ENCODE measurements at places on chromosomes 5 and 9.

- no peak for DNase-seq
Observed at GRCh38 chr9:36444203-36444602, 44.1 kb upstream of the RNF38 start.

DNA sequence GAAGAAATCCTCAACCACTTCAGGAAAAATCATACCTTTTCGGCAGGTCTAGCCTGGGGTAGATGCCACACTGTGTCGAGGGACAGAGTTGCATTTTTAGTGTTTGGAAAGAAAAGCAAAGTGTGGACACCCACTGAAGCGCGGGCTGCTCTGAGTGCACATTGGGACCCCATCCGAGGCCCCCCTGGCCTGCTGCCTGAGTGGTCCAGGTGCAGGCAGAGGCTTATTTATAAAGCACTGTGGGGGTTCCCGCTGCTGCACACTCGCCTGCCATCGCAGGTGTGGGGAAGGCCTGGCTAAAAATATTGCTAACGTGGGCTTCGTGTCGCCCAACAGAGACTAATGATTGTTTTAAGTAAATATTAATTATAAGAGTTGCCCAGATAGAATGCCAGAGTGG is 119.4 kb downstream of the CRB2 start:
- DNase-seq, result no peak

DNA sequence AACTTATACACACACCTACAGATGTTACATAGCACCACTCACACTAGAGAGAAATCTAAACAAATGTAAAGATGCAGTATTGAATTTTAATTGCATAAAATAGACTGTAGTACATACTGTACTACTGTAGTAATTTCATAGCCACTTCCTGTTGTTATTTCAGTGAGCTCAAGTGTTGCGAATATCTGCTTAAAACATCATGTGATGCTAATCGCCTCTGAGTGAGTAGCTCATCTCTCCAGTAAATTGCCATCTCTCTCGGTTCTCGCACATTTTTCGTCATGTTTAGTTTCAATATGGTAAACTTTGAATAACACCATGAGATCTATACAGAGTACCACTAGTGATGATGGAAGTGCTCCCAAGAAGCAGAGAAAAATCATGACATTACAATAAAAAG is 22.0 kb upstream of the ARHGEF28 start:
- no peak for DNase-seq

DNA sequence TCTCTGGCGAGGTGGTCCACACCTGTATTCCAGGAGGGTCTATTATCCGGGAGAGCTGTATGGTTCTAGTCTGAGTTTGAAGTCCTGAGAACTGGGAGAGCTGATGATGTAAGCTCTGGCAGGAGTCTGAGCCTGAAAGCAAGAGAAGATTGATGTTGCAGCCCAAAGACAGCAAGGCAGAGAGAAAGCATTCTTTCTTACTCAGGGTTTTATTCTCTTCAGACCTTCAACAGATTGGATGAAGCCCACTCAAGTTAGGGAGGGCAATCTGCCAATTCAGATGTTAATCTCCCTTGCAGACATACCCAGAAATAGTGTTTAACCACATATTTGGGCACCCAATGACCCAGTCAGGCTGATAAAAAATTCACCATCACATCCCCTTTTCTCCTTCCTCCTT is 159.1 kb downstream of the CCDC171 start:
- no peak for DNase-seq

- no peak for DNase-seq
Observed at GRCh38 chr5:120808606-120809005, 344.5 kb downstream of the PRR16 start.

DNA sequence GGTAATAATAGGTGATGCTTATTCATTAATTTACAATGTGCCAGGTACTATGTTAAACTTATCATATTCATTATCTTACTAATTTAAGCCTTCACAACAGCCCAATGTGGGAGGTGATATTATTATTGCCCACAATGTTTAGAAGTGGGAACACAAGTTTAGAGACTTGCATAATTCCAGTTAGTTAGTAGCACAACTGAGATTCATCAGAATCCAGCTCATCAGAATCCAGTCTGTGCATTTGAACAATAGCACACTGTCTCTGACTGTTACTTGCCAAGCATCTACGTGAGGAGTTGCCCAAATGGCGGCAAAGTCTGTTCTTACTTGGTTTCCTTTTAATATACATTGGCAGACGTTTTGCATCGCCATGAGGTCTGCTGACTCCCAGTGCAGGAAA is 110.9 kb upstream of the BASP1 start:
- no peak for DNase-seq

- no peak for DNase-seq
Observed at GRCh38 chr5:119333421-119333851, 22.4 kb upstream of the TNFAIP8 start.

- DNase-seq, result no peak
Observed at GRCh38 chr5:139388198-139388821, 1.4 kb downstream of the MZB1 start.

- no peak for DNase-seq
Observed at GRCh38 chr5:107296572-107296971, 374.2 kb downstream of the EFNA5 start.

GRCh38 chr9:75467142-75467541 is 378.8 kb downstream of the OSTF1 start:
- DNase-seq, result no peak

DNA sequence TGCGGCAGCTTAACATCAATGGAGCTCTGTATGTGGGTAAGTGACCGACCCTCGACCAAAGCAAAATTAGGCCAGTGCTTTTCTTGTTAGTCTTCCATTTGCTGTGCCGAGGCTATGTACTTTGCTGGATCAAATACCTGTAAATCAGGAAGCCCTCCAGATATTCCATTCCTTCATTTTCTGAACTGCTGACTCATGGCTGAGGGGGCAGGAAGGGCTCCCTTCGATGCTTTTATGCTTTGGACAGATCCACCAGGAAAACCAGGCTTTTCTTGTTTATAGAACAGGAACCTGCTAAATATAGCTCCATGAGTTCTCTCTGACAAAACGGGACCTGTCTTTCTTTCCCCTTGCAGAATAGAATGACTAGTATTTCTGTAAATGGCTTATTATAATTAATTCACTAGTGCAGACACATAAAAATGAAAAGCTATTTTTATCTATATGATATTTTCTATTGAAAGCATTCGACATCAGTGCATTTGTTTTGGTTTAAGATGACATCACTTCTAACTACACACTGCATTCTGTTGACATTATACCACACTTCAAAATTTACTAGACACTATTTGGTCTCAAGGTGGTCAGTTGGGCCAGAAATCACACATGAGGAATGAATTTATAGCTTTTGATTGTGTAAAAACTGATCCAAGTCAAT is 93.3 kb downstream of the LIFR start:
- DNase-seq, result no peak

DNA sequence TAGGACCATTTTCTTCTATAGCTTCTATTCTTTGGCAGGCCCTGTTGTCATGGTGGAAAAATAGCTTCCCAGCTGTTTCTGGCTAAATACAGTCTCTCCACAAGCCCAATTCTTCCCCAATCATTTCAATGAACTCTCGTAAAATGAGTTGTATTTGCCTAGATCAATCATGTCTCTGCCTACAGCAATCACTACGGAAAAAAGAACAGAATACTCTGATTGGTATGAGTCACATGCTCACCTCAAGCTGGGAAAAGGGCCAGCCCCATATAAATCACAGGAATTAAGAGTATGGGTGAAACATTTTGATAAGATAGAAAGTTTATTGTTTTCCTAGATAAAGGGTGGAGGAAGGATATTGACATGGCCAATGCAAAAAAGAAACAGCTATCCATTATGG is 711.4 kb downstream of the EFNA5 start:
- no peak for DNase-seq

DNA sequence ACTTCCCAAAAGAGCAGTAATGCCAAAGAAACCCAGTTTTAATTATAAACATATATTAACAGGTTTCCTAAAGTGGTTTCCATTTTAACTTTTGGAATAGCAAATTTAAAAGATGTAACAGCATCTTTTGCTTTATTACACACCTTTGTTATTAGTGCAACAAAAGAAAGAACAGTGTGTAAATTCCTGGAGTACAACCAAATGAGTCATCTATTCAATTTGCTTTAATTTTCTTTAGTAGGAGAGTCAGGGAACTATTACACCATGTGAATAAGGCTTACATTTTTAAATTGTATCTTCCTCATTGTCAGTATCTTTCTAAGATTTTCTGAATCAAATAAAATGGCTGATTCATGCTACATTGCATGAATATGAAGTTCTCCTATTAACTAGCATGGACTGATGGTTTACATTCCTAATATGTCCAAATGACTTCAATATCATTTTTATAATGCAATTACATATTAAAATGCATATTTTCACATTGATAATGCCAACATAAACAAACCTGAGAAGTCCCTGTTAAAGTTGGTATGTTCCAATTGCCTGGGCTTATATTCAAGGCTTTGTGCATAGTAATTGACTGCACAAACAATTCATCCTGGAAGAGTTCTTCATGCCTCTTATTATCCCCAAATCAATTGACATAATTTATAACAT is 22.5 kb downstream of the EDIL3 start:
- DNase-seq, result no peak

- DNase-seq, result peak; percentile 34
Observed at GRCh38 chr5:135432113-135432512, 15.0 kb downstream of the DCANP1 start.
